ENCODE measurements at places on chromosomes 3 and 15.

DNA sequence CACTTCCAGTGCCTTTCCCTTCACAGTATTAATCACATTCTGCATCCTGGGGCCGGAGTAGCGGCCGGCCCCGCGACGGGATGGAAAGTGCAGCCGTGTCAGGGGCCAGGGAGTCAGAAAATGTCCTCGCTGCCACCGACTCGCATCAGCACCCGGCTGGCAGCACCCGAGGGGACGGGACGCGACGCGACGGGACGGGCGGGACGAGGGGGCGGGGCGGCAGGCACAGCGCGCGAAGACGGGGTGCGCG, 353 bp downstream of the ATG3 start:
- DNase-seq = peak; percentile 98

DNA sequence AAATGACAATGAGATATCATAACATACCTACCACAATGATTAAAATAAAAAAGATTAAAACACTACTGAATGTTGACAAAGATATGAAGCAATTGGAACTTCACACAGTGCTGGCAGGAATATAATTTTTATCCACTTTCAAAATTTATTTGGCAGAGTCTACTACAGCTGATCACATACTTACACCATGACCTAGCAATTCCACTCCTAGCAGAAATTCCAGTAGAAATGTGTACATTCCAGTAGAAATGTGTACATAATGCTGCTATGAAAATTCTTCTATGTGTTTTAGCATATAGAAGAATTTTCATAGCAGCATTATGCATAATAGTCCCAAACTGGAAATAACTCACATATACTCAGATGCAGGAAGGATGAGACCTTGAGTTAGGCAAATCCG, 43.5 kb downstream of the IFT57 start:
- DNase-seq = no peak

- DNase-seq = no peak
Measured at GRCh38 chr15:49808341-49808740, 187.5 kb downstream of the DTWD1 start.

GRCh38 chr3:123147754-123148535, 53.8 kb upstream of the SEC22A start:
- no peak for DNase-seq

DNA sequence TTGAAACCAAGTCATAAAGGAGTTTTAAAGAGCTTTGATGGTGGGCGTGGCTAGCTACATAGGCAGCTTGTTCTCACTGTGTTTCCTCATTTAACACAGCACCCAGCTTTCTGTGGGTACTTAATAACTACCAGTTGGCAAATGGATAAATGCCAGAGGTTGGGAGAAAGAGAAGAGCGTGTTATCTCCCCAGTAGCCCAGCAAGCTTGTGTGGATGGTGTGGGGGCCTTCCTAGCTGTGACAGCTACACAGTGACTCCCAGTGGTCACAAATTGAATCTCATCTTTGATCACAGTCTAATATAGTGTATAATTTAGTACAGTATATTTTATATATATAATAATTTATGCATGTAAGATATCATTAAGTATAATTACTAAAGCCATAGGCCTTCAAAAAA, 984.1 kb downstream of the EPHA3 start:
- peak; percentile 12 for DNase-seq

Data from right kidney (tissue), 9 donors.